Sciatic nerve (tissue), 2 donors: ENCODE measurements at places on chromosomes 11 and 22. TPM values are rescaled to one million over a fixed set of nuclear protein-coding genes. Genes with fewer than 3 reads are reported as not detected.

DNA sequence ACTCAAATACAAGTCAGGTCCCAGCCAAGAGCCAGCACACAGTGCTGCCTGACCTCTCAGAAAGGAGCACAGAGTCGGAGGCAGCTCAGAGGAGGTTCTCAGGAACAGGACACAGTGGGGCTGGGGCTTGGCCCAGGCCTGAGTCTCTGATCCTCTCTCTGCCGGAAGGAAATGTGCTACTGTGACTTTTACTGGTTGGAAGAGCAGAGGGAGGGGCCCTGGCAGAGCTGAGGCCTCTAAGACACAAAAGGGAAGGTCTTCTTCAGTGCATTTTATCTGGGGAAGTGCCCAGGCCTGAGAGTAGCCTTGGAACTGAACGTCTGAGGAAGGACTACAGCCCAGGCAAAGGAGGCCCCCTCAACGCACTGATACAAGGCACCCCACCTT is 16.2 kb upstream of the CASTOR1 start:
- peak; percentile 73 for DNase-seq

DNA sequence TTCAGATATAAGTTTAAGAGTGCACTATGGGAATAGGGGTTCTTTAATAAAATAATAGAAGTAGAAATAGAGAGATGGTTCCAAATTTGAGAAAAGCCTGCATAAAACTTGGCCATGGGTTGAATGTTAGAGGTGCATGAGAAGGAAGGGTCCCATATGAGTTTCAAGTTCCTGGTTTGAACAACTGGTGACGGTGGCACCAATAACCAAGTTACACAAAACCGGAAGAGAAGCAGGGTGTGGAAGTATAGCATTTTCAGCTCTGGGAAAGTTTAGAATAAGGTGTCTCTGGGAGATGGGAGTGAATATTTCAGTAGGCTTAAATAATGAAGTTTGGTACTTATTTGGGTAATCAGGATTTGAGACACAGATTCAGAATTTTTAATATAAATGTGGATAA is 2.4 kb downstream of the CASP1 start:
- no peak for DNase-seq

CTSF gene
- total RNA-seq = 122 TPM

GRCh38 chr11:26332572-26332915 is 614 bp downstream of the ANO3 start:
- no peak for DNase-seq

WT1 gene
- 0.98 TPM for total RNA-seq

TMA7B gene
- total RNA-seq = 0.45 TPM

GRCh38 chr11:102121329-102121728 is 11.1 kb downstream of the YAP1 start:
- no peak for DNase-seq

DNA sequence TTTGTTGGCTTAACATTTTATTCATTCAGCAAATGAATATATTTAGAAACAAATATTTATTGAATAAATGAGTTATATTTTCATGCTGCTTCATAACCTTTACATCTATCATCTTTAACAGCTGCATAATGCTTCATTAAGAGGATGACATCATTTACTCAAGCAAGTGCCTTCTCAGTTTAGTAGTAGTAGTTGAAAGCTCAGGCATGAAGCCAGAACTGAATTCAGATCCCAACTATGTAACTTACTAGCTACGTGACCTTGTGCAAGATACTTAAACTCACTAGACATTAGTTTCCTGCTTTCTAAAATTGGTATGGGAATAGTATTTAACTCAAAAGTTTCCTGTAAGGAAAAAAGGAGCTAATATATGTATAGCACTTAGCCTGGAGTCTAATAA is 90.3 kb downstream of the TMPRSS5 start:
- no peak for DNase-seq

- no peak for DNase-seq
These were observed 47.1 kb upstream of the EED start for GRCh38 chr11:86197448-86197847.

- DNase-seq = no peak
These were observed 125.2 kb downstream of the ETS1 start for GRCh38 chr11:128462189-128462588.

DNA sequence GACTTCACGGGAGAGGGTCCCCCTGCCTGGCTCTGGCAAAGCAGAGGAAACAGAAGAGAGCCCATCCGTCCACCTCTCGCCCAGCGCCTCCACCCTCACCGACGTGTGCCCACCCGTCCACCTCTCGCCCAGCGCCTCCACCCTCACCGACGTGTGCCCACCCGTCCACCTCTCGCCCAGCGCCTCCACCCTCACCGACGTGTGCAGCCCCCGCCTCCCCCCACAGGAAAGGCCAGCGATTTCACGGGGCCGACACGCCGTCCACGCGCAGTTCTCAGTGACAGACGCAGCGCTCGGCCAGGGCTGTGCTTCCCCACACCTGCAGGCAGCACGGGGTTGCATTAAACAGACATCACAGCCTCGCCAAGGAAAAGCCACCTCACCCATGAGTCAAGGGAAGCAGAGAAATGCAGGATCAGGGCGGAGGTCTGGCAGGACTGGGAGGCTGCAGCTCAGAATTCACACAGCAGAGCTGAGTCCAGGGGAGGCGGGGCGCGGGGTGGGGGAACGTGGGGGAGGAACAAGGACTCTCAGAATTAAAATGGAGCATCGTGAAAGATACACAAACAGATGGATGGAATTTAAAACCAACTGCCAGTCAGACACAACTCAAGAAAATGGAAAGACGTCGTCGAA is 377.7 kb downstream of the BRD1 start:
- no peak for DNase-seq

DNA sequence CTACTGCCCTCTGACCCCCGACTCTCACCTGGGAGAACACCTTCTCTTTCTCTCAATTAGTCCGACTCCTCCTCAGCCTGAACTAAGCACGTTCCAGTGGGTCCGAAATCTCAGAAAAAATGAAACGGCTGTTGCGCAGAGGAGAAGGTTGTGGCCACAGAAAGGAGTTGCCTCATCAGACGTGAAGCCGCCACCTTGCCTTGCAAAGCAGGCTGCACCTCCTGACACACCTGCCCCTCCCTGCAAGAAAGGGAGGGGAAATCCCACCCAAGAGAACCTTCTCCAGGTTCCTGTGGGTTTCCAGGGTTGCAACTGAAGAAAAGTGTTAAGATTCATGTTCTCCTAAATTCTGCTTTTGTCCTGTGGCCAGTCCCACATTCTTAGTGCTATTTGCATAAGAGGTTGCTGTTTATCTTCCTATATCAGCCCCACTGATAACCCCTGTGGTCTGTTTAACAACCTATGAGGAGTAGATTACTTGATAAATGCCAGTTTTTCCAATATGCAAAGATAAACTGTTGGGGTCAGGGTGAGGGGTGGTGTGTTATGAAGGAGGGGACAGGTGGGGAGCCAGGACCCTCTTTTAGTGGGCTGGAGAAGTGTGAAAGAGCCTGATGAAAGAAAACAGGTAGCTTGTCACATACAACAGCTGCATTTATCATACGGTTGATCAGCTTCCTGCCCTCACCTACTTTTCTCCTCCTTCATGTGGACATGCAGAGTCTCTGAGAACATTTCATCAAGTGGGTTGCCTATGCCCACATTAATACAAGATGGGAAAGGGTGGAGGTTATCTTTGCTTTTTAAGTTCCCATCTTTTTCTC is 18.2 kb downstream of the ZBTB16 start:
- DNase-seq = no peak
